ENCODE measurements at places on chromosomes 16 and 17.

GRCh38 chr17:45573924-45574770 is 83.6 kb upstream of the PLEKHM1 start:
- DNase-seq: no peak

DNA sequence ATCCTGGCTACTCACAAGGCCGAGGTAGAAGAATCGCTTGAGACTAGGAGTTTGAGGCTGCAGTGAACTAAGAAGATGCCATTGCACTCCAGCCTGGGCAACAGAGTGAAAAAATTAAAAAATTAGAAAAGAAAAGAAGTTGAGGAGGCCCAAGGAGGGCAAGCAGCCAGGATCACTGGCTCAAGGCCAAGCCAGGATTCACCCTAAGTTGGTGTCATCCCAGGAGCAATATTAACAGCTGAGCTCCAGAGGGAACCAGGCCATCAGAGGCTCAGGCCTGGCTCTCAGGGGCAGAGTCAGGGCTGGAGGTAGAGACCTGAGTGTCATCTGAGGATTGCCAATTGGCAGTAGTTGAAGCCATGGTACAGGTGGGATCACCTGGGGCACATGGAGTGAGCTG is 20.7 kb downstream of the DRC3 start:
- no peak for DNase-seq

DNA sequence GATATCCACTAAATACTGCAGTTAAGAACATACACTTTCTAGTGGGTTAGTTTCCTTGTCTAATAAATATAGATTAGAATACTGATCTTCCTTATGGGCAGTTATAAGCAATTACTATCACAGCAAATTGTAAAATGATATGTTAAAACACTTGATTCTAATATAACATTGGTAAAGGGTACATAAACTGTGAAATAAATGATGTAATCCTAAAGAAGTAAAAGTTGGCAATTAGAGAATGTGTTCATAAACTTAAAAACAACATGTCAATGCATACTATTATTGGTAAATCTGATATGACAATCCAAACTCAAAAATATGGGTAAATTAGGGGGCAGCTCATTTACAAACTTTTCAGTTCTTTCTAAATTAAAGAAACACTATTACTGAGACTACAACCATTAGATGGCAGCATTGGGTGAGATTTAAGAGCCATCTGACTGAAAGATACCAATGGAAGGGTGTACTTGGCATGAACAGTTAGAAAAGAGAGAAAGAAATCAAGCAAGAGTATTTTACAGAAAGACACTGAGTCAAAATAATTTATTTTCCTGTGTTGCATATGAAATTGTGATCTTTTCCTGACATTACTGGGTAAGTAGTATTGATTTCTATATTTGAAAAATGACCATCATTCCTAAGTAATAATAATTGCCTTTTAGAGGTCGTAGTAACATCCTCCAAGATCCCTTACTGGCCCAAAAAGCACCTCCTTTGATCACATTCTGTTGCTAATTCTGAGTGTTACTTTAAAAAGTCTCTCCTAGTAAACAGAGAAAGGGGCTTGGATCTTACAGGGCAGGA is 119.6 kb downstream of the SPAG9 start:
- DNase-seq: no peak

GRCh38 chr17:73663614-73664013 is 19.4 kb upstream of the SDK2 start:
- DNase-seq: no peak

GRCh38 chr16:73457851-73458250 is 409.9 kb upstream of the ZFHX3 start:
- DNase-seq: no peak

DNA sequence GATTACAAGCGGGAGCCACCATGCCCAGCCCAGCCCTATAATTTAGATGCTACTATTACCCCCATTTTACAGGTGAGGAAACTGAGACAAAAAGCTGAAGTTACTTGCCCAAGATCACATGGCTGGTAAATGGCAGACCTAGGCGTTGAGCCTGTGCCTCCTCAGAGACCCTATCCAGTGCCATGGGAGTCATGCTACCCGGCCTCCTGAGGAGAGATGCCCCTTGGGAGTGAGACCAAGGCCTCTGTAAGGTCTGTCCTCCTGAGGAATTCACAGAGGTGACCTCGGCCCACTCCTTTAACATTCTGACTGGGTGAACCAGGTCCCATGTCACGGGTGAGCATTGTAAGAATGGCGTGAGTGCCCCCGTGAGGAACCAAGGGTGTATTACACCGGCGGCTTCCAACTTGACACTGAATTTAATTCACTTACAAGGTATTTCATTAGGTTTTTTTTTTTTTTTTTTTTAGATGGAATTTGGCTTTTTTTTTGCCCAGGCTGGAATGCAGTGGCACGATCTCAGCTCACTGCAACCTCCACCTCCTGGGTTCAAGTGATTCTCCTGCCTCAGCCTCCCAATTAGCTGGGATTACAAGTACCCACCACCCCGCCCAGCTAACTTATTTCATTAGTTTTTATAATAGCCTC is 95.7 kb downstream of the ABCC6 start:
- peak; percentile 39 for DNase-seq

DNA sequence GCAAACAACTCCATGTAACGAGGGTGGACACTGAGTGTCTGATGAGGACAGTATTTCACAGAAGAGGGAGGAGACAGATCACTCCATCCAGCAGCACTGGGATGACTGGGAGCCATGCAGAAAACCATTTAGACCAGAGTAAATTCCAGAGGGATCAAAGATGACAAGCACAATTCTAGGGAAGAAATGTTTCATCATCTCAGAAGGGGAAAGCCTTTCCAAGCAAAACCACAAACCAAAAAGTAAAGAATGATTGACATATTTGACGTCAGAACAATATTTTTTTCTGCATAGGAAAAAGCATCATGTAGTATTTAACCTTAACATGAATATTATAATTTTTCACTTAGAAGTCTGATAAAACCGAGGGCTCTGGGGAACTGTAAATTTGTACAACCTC is 4.8 kb downstream of the DNASE1 start:
- no peak for DNase-seq

DNA sequence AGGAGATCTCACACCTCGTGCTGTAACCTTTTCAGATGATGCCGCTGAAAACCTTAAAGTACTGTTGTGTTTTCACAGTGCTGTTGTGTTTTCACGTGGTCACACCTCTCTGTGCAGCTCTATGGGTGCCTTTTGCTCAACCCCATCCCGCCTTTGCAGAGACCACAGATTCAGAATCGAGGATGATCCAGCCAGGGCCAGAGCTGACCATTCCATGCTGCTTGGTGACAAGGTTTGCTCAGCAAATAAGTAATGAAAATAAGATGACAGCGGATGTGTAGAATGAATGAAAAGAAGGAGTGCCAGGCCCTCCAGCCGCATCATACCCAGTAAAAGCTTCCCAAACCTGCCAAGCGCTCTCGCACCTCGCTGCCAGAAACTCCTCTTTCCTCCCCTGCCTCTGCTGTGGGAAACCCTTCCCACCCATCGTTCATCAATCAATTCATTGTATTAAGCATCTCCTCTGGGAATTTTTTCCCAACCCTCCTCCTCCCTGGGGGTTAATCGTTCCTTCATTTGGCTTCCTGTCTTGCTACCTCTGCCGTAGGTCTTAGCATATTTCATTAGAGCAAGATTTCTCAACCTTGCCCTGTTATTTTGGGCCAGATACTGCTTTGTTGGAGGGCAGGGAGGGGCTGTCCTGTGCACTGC is 93.4 kb upstream of the CRHR1 start:
- no peak for DNase-seq

DNA sequence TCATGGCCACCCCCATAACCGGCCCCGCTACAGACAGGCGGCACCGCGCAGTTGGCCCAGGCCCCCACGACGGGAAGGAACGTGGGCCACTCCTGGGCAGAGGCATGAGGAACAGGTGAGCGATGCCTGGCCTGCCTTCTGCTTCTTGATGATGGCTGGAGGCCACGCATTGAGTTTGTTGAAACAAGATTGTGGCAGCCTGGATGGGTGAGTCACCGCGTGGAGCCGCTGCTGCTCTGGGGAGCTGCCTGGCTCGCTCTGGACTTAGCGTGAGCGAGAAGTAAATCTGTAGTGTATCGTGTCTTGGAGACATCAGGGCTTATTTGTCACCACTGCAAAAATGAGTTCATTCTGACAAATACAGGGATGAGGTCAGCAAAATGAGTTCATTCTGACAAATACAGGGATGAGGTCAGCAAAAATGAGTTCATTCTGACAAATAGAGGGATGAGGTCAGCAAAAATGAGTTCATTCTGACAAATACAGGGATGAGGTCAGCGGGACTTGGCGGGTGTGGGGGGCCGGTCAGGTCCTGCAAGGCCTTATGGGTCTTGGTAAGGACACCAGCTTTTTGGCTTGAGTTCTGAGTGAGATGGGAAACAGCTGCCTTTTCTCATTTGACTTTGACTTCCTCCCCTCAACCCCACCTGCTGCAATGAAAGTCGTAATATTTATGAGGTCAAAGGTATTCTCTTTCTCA is 93.0 kb downstream of the SEC14L1 start:
- no peak for DNase-seq

GRCh38 chr17:81573794-81574642 is 21.9 kb upstream of the FAAP100 start:
- no peak for DNase-seq

GRCh38 chr17:9004132-9004960 is 17.0 kb upstream of the NTN1 start:
- no peak for DNase-seq

DNA sequence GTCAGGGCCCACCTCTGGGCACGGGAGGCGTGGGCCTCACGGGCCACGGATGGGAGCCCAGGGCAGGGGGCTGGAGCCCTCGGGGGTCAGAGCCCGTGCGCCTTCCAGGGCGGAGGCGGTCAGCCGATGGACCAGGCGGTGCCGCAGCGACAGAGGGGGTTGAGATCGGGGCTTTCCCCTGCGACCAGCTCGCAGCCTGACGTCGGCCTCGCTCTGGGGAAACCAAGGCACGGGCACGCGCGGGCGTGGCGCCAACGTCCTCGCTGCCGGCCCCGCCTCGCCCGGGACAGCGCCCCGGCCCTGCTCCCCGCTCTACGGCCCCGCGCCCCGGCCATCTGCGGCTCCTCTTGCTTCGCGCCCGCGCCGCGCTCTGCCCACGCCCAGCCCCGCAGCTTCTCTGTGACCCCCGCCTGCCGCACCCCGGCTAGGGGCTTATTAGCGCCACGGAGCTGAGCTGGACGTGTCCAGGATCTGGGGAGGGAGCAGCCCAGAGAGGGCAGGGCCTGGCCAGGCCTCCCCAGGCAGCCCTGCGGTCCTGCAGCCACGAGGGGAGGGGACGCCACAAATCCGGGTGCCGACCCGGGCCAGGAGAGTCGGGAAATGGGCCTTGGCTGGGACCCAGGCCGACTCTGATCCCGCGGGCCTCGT is 13.5 kb downstream of the ACTG1 start:
- no peak for DNase-seq

GRCh38 chr17:32786169-32786568 is 90.8 kb downstream of the MYO1D start:
- DNase-seq: no peak

DNA sequence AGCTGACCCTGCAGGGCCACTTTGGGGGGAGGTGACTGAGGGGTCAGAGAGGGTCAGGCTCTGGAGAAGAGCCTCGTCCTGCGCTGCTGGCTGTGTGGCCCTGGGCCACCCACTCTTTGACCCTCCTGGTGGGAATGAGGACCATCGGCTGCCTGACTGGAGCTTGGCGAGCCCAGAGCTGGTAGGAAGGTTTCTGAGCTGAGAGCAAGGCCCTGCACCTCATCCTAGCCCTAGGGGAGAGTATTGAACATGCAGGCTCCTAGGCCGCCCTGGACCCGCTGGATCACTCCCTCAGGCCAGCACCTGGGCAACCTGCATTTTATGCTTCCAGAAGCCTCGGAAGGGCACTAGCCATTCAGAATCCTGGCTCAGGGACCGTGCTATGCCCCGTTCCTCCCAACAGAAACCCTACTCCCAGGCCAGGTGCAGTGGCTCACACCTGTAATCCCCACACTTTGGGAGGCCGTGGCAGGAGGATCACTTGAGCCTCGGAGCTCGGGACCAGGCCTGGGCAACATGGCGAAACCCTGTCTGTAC is 14.5 kb downstream of the MAP2K3 start:
- no peak for DNase-seq

GRCh38 chr16:16805809-16806208 is 426.9 kb downstream of the NPIPA7 start:
- no peak for DNase-seq

- DNase-seq: no peak
Observed at GRCh38 chr16:47461598-47462266, 601 bp downstream of the PHKB start.

GRCh38 chr17:80815151-80815681 is 176.4 kb upstream of the CHMP6 start:
- DNase-seq: no peak

GRCh38 chr16:88062341-88063210 is 111.3 kb downstream of the BANP start:
- no peak for DNase-seq

GRCh38 chr16:75502916-75503605 is 7.8 kb upstream of the CHST6 start:
- no peak for DNase-seq

DNA sequence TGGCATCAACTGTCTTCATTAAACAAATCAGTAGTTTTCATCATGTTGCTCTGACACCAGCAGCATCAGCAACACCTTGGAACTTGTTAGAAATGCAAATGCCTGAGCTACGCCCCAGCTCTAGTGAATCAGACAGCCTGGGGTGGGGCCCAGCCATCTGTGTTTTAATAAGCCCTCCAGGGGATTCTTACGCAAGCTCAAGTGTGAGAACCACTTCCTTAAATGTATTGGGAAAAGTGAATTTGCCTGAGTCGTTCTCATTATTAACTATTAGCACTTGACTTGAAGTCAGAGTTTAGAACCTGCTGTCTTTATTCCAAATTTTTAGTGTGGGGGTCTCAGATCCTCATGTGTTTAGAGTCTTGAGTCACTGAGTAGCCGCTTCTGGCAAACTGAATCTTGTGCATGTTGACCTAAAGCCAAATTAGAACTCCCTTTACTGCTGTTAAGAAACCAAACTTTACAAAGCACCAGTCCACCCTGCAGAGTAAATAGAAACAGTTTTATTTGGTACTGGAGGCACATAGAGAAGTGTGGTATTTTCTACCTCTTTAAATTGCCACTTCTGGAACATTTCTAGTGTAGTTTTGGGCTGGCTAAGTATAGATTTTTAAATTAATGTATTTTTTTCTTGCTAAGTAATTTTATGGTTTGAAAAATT is 137.4 kb upstream of the COX10 start:
- DNase-seq: no peak

- DNase-seq: no peak
Observed at GRCh38 chr17:12088035-12088434, 67.4 kb downstream of the MAP2K4 start.

Measured in stimulated activated CD8-positive, alpha-beta memory T cell treated with anti-CD3 and anti-CD28 coated beads, Interleukin-4, amount 100 ng/mL, for 1 hour (primary cell).